ENCODE measurements at places on chromosomes 7 and 10.

GRCh38 chr10:3074145-3074665 is 6.9 kb downstream of the PFKP start:
- no peak for DNase-seq

DNA sequence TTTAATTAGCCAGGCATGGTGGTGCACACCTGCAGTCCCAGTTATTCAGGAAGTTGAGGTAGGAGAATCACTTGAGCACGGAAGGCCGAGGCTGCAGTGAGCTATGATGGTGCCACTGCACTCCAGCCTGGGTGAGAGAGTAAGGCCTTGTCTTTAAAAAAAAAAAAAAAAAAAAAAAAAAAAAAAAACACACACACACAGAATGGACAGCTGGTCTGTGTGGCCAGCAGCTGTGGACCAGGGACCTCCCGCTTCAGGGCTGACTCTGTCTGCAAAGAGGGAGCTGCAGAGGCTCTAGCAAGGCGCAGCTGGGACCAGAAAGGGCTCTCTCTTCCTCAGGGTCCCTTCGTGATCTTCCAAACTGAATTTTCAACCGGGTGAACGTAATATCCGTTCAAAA is 53.6 kb upstream of the DNAAF5 start:
- DNase-seq, result no peak

- no peak for DNase-seq
Measured at GRCh38 chr10:16297642-16298041, 139.2 kb upstream of the PTER start.

DNA sequence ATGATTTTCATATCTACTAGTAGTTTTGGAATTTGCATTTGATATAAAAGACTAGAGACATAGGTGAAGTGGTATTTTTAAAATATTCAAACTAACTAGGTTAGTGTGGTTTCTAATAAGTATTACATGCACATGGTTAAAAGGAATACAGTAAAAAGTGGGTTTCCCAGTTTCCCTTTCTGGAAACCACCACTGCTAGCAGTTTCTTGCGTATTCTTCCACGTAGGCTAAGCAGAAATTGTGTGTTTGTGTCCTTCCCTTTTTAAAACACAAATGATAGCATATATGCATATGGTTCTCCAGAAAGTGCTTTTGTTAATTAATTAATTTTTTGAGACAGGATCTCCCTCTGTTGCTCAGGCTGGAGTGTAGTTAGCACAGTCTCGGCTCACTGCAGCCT is 15.4 kb downstream of the NRF1 start:
- DNase-seq, result no peak

DNA sequence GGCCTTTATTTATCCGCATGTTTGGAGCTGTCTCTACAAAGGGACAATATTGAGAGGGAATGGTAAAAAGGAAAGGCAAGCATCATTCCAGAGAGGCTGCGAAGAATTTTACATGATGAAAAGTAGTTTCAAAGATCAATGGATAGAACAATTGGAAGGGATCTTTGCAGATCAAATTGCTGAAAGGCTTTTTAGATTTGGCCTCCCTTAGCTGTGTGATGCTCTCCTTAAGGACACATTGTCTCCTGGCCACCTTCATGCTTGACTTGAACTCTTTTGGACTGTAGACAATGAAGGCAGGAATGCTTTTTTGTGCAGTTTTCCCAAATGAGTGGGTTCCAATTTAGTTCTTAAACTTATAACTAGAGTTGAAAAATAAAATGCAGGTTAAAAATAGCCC is 344.7 kb downstream of the ARL4A start:
- no peak for DNase-seq

GRCh38 chr10:86367152-86367951 is 757 bp upstream of the GRID1 start:
- DNase-seq, result no peak

DNA sequence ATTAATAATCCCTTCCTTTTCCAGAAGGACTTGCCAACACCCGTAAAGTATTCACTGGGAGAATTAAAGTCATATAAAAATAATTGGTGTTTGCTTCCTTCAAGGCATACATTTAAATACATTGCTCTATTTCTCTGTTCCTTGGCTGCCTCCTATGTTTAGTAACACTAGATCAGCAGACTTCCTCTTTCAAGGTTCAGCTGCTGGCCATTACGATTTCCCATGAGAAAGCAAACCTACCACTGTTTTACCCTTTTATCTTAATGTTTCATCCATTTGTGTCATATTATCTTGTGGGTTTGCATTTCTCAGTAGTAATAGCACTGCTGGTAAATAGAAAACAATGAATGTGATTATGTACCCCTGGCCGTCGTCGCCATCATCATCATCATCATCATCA is 313.8 kb upstream of the BMPER start:
- DNase-seq, result no peak

DNA sequence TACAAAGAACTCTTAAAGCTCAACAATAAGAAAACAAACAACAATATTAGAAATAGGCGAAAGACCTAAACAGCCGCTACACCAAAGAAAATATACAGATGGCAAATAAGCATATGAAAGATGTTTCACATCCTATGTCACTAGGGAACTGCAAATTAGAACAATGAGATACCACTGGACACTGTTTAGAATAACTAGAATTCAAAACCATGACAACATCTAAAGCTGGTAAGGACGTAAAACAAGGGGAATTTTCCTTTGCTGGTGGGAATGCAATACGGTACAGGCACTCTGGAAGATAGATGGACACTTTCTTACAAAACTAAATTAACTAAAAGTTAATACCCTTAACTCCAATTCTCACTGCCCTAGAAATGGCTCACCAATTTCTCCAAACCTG is 44.5 kb downstream of the THSD7A start:
- no peak for DNase-seq

GRCh38 chr10:111083222-111084095 is 6.6 kb downstream of the ADRA2A start:
- no peak for DNase-seq

GRCh38 chr10:34524369-34525091 is 290.6 kb downstream of the PARD3 start:
- no peak for DNase-seq

DNA sequence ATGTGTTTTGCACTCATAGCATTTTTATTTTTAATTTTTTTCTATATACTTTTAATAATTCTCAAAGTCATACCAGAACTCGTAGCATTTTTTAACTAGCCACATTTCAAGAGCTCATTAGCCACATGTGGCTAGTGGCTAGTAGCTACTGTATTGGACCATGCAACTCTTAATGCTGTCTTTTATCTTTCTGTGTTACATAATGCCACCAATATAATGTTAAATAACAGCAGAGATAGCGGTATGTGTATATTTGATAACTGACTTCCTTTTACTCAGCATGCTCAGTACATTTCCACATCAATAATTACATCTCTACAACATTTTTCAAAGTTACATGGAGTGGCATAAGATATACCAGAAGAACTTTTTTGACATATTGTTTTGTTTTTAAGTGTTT is 91.4 kb downstream of the CDK13 start:
- no peak for DNase-seq

DNA sequence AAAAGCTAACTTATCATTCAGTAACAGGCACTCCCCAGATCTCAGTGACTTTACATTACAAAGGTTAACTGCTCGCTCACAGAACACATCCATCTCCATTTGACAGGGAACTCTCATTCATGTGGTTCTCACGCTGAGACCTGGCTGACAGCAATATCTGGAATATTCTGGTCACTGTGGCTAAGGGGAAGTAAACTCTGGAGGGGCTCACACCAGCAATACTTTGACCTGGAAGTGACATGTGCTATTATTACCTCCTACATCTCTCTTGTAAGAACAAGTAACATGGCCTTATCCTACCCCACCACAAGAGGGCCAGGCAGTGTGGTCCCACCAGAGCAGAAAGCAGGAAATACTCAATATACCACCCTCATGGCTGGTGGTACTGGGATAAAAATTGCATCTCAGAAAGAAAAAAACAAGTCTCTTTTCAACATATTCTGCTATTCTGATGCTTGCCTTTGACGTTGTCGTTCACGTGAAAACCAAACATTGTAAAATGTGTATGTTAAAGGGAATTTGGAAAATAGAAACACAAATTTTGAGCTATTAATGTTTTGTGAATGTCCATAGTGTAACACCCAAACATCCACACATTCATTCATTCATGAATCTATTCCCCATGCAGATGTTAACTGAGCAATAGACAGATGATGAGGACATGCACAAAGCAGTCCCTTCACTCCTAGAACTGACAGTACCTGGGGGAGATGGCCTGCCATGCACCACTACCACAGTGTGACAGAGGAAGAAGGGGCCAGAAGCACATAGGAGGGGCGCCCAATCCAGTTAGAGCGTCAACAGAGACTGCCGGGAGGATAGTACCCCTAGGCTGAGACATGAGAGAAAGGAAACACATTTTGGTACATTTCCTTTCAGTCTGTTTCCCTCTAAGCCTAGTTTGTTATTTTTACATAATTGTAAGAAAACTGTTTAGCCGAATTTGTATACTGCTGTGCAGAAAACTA is 166.0 kb upstream of the SP4 start:
- DNase-seq, result peak; percentile 3

- no peak for DNase-seq
Measured at GRCh38 chr7:127776776-127777386, 124.9 kb downstream of the SND1 start.

DNA sequence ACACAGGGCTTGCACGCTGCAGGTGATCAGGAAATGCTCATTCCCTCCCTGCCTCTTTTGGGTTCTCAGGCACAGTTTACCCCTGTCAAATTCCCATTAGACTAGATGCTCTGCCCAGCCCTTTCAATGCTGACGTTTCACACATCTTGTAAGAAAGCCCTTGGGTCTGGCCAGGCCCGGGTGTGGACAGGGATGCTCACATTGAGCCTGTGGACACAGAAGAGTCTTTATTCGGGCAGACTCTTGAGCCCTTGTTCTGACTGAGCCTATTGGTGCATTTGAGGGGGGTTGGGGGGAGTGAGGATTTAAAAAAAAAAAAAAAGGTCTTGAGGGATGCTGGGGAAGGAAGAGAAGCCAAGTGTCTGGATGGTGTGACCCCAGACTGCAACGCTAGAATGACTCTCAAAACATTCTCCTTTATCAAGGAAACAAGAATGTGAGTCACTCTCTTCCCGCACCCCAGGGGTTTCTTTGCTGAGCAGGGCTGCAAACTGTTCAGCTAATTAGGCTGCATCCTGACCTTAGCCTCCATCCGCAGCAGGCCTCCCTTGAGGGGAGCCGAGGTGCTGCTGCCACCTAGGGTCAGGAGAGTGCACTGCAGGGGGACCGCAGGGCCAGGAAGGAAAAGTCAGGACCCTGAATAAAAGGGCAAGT is 53.6 kb upstream of the TMEM72 start:
- peak; percentile 48 for DNase-seq

GRCh38 chr7:23472046-23472445 is 1.8 kb upstream of the IGF2BP3 start:
- DNase-seq, result no peak

GRCh38 chr10:65355141-65355680 is 1570.6 kb upstream of the LRRTM3 start:
- DNase-seq, result no peak

GRCh38 chr7:148058092-148058491 is 532.5 kb upstream of the C7orf33 start:
- no peak for DNase-seq

DNA sequence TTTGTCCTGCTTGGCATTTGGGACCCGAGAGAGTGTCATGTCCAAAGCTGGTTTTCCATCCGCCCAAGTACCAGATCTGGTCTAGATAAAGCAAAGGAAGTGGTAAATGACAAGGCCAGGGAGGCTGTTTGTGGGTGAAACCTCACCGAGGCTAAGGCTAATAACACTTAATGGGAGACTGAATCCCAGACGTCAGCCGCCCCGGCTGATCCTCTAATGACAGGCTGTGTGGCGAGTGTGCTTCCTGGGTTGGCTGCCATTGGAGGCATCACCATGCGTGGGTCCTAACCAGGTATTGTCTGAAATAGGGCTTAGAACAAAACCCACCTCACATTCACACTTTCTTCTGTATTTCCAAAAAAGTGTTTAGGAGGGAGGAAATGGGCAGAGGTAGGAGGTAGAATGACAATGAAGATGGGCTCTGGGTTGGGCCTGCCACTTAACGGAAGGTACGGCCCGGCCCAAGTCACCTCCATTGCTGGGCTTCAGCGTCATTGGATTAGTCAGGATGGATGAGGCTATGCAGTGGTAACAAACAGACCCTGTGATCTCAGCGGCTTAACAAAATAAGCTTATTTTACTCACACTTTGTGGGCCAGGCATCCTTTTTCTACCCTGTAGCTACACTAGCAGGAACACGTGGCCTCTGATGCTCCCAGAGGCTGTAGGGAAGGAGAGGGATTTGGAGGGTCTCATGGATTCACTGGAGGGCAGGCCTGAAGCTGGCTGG is 59.7 kb downstream of the PROSER2 start:
- no peak for DNase-seq

GRCh38 chr7:36742911-36743775 is 18.8 kb upstream of the AOAH start:
- DNase-seq, result no peak

GRCh38 chr7:15862016-15862780 is 175.7 kb upstream of the MEOX2 start:
- DNase-seq, result no peak

GRCh38 chr7:13800694-13801448 is 188.6 kb downstream of the ETV1 start:
- no peak for DNase-seq

DNA sequence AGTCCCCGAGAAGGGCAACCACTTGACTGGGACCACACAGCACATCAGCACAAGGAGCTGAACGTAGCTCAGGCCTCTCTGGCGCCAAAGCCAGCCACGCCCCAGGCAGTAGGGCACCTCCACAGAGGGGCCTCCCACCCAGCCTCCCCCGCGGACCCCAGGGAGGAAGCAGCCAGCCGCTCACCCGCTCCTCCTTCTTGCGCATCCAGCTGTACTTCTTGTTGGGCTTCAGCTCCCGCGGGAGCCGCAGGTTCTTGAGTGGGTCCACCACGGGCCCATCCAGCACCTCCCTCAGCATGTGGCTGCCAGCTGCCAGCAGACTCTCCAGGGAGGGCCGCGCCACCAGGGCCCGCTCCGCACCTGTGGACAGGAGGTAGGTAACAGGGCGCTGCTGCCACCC is 61.2 kb downstream of the TNRC18 start:
- no peak for DNase-seq

DNA sequence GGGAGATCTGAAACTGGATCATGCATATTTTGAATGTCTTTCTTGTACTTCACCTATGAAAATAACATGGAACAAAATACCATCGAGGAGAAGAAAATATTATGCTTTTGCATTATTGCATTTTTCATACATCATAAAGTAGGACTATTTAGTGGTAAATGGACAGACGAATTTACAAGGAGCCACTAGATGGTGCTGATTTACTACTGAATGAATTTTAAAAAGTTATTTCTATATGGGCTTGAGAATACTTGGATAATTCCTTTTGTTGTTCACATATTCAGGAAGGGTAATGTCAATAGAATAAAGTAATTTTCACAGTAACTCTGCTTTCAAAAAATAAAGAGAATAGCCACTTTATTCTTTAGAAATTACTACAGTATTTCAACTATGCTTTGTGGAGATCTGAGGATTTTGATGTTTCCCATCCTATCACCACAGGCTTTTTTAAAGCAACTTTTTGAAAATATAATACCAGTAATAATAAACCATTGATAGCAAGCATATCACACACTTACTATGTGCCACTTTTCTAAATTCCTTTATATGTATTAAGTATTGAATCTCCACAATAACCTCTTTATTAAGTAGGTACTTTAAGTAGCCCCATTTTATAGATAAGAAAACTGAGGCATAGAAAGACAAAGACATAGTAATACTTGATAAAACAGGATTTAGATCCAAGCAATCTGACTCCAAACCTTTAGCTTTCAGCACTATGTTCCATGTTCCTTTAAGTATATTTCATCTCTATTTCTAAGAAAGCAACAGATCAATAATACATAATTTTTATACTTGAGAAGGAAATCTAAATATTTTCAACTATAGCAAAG is 38.6 kb downstream of the NEBL start:
- no peak for DNase-seq

Data from stimulated activated CD4-positive, alpha-beta T cell treated with anti-CD3 and anti-CD28 coated beads, Interleukin-15, amount 100 ng/mL, for 1 hour (primary cell).